Kidney tubule cell (primary cell): ENCODE measurements at places on chromosomes 6 and 20.

DNA sequence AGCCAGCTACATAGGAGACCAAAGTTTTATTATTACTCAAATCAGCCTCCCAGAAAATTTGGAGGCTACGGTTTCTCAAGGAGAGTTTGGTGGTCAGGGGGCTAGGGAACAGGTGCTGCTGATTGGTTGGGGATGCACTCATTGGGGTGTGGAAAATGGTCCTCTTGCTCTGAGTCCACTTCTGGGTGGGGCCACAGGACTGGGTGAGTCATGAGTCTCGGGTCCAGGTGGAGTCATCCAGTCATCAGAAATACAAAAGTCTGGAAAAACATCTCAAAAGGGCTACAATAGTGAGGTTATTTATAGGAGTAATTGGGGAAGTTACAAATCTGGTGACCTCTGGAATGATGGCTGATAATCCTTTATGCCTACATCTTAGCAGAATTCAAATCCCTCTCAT, 54.3 kb upstream of the SLC22A16 start:
- DNase-seq, result peak; percentile 25

DNA sequence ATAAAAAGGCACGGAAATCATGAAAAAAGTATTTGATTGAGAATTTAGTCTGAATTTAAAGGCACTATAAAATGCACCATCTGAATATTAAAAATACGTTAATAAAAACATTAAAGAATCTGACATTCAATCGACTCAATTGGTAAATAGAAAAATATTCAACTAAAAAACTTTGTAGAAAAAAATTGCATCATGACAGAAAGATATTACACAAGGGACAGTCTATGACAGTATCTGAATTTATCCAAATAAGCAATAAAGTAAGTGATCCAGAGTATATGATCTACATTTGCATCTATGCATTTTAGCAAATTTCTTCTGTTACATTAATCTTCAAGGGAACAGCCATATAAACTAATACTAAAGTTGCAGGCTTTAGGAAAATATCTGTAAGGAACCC, 9.4 kb downstream of the FRK start:
- no peak for DNase-seq

DNA sequence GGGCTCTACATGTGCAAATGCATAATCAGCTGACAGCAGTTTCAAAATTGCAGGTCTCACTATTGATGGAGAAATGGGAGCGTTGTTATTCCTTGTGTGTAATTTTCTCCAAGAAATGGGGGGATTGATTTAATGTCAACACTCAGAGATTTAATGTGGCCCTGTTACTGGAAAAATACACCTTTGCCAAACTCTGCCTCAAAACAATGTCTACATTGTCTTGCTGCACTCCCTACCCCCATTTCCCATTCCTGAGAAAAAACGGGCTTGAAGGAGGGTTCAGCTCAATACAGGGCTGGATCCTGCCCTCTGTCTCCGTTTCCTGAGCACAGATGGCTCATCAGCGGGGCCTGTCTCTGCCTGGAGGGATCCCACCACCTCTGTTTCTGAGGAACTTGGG, 18.4 kb downstream of the EDN3 start:
- DNase-seq, result no peak

GRCh38 chr6:169587975-169588374, 113.9 kb downstream of the WDR27 start:
- no peak for DNase-seq

DNA sequence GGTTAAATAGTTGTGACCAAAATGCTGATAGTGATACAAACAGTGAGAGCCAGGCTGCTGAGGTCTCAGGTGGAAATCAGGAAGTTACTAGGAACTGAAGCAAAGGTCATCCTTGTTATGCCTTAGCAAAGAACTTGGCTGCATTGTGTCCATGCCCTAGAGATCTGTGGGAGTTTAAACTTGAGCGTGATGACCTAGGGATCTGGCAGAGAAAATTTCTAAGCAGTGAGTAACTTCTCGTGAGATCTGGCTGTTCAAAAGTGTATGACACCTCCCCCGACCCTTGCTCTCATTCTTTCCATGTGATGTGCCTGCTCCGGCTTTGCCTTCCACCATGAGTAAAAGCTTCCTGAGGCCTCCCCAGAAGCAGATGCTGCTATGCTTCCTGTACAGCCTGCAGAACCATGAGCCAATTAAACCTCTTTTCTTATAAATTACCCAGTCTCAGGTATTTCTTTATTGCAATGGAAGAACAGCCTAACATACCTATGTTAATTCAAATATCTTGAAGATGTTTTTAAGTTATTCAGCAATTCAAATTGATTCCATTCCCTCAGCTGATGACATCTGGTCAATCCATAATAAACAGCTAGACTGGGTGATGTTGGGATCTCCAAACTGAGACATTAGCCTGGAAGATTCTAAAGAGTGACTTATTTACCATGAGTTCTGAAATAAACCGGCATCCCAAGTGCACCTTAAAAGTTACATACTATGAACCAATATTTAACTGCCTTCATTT, 33.8 kb downstream of the KIF16B start:
- DNase-seq, result peak; percentile 35

DNA sequence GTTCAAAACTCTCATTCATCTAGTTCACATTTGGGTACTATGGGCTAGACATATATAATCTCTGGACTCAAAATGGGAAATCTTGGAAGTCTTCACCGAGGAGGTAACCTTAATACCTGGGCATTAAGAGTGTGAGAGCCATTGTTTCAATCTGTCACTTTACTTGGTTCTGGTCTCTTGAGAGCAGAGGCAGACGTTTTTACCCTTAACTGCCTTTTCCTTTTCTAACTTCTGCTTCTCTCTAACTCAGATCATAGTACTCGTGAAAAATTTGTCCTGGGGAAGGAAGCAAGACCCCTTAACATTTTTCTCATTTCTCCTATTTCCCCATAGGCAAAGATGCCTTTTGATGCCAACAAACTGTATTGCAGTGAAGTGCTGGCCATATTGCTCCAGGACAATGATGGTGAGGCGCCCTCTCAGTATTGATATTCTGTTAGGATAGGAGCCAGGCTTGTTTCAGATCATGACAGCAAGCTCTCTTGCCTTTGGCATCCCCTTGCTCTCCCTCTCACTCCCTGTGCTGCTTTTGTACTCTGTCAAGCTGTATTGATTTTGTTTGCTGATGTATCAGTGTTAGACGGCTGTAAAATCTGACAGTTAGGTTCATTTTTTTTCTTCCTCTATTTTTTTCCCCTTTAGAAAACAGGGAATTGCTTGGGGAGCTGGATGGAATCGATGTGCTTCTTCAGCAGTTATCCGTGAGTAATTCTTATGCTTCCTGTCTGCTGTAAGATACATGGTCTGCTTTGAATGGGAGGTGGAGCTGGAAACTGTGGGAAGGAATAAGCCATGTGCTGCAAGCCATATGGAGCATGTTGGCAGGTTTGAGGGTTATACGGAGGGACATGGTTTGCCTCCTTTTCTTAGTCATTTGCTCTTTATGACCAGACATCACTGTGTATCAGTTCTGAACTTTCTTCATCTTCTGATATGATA, 83.5 kb downstream of the CTNNBL1 start:
- DNase-seq, result no peak

DNA sequence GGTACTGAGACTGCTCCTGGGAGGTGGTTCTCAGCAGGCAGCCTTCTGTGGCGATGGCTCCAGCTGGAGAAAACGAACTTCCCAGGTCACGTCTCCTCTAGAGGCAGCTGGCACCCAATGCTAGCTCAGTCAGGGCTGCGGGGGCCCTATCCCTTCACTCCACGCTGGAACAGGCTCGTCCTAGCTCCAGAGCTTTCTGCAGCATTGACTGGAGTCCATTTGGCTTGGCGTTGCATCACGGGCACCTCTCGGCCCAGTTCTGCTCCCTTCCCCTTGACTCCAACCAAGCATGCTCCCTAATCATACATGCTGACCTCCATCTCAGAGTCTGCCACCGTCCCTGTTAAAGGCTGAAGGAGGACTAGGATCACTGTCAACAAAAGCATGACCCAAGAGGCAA, 5.9 kb upstream of the IRF4 start:
- no peak for DNase-seq

DNA sequence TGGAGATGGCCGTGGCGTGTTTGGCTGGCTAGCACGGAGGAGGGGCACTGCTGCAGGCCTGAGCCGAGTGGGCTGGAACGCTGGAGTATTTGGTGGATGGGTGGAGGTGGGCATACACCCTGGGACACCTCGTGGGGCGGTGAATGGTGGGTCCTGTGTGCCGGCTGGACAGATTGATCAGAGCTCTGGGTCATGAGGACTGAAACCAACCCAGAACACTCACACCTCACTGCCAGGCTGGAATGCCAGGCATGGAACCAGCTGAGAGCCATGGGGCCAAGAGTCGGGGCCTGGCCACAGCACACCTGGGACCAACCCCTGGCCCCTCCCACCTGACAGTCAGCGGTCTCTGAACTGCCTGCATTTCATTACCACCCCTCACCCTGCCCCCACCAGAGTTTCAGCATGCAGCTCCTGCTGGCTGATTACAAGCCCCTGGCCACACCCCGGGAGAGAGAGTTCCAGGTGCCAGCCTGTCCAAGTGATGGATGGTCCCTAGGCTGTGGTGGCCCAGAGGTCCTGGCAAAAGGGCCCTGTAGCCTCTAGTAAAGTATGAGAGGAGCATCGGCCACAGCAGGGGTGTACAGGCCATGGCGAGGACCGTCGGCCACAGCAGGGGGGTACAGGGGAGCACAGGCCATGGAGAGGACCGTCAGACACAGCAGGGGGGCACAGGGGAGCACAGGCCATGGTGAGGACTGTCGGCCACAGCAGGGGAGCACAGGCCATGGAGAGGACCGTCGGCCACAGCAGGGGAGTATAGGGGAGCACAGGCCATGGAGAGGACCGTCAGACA, 3.3 kb downstream of the NPBWR2 start:
- DNase-seq, result no peak

DNA sequence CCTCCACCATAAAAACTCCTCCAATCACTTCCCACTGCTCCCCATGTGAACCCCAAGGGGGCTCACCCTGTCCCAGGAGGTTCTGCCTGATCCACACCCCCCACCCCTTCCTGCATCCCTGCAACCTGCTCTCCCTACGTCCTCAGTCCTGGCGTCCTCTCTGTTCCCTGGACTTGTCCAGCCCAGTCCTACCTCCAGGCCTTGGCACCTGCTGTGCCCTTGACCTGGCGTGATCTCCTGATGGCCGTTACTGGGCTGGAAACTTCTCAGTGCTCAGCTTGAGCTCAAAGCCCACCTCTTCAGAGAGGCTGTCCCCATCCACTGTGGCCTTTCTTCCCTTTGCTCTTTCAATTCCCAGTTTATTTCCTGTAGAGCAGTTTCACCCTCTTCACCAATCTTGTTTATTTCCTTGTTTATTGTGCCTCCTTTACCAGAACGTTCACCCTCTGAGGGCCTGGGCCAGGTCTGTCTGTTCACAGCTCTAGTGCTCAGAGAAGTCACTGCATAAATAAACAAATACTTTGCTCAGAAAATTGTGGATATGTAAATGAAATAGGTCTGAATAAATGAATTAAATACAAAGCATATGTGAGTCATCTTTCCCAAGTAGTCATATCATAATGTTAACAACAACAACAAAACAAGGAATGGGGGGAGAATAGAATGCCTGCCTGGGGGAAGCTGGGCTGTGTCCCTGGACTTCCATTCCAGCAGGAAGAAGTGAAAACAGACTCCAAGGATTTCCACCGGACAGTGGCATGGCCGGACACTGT, 175.7 kb upstream of the SULF2 start:
- DNase-seq, result no peak

- DNase-seq, result no peak
These were observed 19.0 kb upstream of the TLDC2 start for GRCh38 chr20:36856691-36857635.

GRCh38 chr6:8030920-8031319, 33.3 kb downstream of the BLOC1S5 start:
- no peak for DNase-seq

DNA sequence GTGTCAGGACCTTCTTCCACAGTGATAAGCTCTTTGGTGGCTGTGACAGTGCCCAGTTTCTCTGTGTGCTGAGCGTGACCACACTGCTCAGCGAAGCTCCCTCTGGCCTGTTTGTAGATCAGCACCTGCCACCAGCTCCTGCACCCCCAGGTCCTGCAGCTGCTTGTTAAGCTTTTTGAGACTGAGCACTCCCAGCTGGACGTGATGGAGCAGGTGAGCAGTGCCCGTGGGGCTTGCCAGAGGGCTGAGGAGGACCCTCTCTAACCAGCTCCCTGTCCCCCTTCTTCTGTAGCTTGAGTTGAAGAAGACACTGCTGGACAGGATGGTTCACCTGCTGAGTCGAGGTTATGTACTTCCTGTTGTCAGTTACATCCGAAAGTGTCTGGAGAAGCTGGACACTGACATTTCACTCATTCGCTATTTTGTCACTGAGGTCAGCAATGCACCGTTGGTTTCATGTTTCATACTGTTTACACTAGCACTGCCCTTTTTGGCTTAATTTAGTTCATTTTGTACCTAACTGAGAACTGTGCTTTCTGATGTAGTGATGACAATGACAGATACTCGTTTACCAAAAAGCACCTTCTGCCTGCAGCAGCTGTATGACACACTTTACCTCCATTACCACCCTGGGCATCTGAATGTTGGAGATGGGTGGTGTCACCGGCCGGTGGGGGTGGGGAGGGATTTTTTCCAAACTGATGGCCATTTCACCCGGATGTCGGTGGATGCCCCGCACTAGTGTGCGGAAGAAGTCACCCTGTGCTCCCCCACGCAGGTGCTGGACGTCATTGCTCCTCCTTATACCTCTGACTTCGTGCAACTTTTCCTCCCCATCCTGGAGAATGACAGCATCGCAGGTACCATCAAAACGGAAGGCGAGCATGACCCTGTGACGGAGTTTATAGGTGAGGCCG, 12.5 kb downstream of the NELFCD start:
- no peak for DNase-seq

GRCh38 chr6:3390698-3391097, 66.2 kb downstream of the SLC22A23 start:
- DNase-seq, result no peak

DNA sequence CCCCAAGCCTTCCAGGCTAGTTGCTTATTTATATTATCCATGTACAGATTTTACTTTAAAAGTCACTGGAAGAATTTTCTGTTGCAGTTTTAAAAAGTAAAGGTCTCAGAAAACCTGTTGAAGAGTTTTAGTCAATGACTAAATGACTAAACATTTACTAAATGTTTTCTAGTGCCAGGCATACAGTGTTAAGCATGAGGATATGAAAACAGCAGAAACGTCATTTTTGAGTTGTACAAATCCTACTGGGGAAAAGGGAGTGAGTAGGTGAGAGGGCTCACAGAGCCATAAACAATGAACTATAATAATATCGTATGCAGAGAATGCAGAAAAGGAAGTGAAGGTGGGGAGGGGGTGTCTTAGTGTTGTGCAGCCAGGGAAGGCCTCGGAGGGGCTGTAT, 66.3 kb downstream of the MAN1A1 start:
- DNase-seq, result peak; percentile 81
